Activated naive CD4-positive, alpha-beta T cell (primary cell): ENCODE measurements at places on chromosomes 2 and 18.

- DNase-seq: no peak
Measured at GRCh38 chr2:199455545-199456382, 2.0 kb downstream of the SATB2 start.

DNA sequence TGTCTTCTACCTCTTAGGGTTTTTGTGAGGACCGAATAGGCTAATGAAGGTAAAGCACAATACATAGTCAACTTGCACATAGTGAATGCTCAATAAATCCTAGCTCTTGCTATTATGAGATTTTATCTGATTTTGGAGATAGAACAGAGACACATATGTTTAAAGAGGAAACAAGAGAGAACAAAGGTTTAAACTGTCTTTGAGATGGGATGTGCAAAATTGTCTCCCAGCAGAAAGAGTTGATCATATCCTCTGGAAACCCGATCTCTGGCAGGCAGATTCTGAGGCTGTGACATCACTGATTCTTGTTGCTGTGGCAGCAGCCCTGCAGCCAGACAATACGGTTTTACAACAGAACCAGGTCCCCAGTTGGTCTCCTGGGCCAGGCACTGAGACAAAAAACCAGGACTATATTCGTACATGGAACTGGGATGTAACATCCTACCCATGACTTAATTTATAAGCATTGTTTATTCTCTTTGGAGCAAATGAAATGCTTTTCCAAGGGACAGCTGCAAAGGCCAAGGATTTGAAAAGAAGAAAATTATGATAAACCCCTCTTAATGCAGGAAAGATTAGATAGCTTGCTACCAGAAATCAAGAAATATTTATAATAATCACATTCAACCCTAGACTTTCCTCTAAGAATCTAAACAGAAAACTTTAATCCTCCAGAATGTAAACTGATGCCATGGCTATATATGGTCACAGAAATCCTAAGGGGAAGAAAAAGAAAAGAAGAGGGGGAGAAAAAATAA lies 80.2 kb downstream of the SLC8A1 start:
- no peak for DNase-seq

DNA sequence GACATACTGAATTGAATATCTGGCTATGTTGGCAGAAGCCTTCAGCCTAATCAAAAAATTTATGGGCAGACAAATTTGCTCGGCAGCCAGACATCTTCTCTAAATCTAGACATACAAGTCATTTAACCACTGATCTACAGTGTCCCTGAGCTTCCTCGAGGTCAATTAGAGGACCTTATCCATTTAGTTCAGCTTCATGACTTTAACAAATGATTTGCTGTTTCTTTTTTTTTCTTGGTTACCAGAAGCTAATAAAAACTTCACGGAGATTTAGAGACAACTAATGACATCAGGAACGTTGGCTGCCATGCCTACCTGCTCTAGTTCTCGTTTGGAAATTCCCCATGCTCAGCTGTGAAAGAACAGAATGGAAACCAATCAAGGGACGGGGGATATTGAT lies 223.8 kb downstream of the BCL2 start:
- no peak for DNase-seq

DNA sequence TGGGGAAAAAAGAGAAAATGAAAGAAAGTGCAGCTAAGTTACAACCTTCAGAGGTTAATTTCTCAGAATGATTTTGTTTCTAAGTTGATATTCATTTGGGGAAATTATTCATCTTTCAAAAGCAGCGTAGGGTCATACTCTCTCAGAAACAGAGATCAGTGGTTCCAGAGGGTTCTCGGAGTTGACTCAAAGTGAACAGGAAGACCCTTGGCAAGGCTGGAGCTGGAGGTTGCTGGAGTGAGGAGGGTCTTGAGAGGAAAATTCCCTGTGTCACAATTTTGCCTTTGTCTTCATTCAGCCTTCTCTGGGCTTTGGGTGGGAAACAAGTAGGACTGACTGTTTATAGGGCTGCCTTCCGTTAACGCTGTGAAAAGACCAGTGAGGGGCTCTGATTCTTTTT lies 168.2 kb downstream of the ICOS start:
- DNase-seq: no peak

DNA sequence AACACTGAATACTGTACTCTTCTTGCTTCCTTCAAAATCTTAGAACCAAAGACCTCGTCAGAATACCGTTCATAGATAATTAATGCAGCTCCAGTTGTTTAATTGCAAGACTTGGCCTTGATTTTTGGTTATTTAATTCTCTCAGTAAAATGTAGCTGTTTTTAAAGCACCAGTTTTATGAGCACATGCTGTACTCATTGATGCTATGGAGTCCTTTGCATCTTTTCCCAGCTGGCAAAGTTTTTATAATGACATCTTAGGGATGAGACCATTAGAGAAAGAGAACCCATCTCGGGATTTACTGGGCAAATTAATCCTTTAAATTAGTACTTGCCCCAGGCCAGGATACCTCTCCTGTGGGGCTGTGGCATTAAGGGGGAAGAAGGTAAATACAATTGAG lies 199.3 kb downstream of the MEMO1 start:
- DNase-seq: no peak

GRCh38 chr2:134452042-134452733 lies 198.3 kb downstream of the MGAT5 start:
- no peak for DNase-seq

- peak; percentile 14 for DNase-seq
Measured at GRCh38 chr18:76490670-76491472, 4.2 kb downstream of the ZNF516 start.

DNA sequence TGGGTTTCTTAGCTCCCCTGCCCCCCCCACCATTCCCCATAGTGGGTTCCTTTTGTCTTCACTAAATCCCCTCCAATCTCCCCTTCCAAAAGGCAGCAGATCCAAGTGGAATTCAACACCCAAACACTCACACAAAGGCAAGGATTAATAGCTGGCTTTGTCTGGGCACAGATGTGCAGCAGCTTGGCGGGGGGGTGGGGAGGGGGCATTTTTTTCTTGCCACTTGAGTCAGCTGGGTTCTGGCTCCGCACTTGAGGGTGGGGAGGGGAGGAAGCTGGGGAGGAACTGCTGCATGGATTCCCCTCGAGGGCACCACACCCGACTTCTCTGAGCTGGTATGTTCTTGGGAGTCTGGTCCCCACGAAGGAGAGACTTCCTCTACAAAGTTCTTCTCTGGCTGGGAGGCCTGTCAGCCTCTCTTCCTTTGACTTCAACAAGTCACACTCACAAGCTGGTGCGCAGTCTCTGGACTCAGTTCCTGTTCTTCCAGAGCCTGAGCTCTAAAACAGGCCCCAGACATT lies 36.0 kb downstream of the SERTAD2 start:
- no peak for DNase-seq

DNA sequence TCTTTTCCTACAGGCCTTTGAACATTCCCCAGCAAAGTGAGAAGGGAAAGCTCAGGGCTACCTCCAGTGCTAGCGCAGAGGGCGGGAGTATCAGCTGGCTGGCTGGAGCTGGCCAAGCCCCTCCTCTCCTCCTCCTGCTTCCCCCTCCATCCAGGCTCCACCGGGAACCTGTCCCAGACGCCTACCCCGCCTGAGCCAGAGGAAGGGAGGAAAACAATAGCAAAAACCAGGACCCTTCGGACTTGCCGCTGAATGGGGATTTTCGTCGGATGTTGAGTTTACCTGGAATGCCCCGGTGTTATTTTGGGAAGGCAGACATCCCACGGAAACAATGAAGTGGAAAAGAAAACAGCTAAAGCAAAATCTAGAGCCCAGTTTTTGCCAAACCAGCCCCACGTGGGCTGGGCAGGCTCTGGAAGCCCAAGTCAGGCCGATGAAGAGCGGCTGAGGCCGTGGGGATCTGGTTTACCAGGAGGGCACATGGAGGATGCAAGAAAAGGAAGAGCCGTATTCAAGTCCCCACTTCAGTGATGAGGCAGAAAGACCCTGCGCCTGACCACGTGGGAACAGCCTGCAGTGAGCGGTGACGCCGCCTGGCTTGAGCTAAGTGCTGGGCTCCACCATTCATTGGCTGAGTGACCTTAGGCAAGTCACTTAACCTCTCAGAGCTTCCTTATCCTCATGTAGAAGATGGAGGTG lies 100.4 kb upstream of the LCLAT1 start:
- DNase-seq: no peak

- DNase-seq: no peak
Measured at GRCh38 chr18:76528477-76529432, 33.7 kb upstream of the ZNF516 start.
